Astrocyte (in vitro differentiated cells and primary cell): ENCODE measurements at places on chromosomes 16 and 17.

DNA sequence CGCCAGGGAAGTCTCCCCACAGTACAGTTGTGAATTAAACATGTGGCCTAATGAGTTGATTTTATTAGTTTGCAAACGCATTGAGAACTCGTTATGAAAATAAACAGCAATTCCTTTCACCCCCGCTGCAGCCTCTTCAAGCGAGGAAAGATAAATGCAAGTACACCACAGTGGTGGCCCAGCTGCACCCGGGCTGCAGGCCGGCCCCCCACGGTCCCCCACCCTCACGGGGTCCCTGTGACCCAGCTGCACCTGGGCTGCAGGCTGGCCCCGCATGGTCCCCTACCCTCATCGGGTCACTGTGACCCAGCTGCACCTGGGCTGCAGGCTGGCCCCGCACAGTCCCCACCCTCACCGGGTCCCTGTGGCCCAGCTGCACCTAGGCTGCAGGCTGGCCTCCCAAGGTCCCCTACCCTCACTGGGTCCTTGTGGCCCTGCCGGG lies 32.2 kb downstream of the SDK2 start:
- DNase-seq = no peak

GRCh38 chr17:3556916-3557767 lies 470 bp downstream of the TRPV3 start:
- DNase-seq = no peak

DNA sequence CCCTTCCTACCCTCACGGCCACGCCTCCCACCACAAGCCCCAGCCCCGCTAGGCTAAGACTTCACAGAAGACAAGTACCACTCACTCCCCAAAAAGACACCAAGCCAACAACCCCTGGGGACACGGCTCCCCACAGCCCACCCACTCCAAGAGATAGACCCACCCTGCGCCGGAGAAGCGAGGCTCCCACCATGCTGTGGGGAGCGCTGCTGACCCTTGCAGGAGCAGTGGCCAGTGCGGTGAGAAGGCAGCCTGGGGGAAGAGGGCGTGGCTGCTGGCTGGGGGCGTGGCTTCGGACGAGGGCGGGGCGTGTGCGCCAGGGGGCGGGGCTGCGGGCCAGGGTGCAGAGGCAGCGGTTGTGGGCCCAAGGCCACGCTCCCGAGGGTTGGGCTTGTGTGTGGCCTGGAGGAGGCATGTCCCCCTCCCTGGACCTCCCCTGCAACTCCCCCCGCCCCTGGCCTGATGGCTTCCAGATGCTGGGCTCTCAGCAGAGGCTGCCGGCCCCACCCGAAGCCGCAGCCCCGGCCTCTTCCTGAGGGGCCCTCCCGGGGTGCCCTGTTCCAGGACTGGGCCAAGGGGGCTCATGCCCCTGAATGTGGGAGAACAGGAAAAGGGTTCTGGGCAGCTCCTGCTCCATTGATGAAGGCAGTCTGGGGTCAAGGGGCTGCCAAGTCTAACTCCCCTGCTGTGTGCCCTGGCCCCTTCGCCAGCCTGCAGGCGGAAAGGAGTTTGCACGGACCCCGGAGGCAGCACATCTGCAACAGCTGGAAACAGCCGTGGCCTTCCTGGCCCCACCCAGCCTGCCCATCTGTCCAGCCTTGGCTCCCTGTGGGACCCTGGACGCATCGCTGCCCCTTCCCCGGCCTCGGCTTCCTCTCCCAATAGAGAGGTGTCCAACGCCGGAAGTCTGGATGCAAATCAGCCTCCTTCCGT lies 9.1 kb downstream of the TFAP4 start:
- no peak for DNase-seq

GRCh38 chr16:30478766-30479478 lies 6.4 kb downstream of the ITGAL start:
- no peak for DNase-seq

DNA sequence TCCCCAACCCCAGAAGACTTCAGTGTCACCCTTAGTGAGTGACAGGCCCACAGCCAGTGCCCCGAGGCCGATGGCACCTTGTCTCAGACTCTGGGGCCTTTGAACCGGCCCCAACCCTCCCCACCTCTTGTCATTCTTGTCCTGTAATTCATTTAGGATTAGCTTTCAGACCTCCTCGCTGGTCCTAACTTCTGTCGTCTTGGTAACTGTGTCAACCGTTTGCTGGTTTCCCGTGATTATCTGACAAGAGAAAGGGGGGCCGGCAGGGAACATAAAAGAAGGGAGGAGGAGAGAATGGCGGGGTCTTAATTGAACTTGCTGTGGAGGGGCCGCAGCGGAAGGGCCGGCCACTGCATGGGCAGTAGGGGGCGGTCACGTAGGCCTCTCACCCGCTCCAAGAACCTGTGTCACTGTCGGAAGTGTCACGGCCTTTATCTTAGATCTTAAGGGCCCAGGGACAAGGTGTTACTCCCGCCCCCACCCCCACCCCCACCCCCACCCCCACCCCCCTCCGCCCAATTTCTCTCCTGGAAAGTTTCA lies 46.5 kb upstream of the GSE1 start:
- no peak for DNase-seq

- no peak for DNase-seq
These were observed 21.4 kb upstream of the SPNS2 start for GRCh38 chr17:4477255-4477791.

- no peak for DNase-seq
These were observed 14.8 kb downstream of the KIF18B start for GRCh38 chr17:44932787-44933097.

- no peak for DNase-seq
These were observed 2.3 kb downstream of the DDX19A start for GRCh38 chr16:70348991-70349390.

DNA sequence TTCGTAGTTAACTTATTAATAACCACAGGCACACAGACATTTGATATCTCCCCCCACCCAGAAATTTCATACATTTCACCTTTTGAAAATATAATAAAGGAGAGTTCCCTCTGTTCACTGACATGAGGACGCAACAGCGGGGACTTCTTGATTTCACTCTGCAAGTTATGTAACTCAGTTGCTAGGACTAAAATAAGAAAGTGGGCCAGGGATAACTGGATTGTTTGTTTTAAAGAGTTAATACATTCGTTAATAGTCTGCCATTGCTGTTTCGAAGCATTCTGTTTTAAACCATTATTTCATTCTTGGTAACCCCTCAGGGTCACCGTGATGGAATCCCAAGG lies 1.2 kb downstream of the RHOT1 start:
- no peak for DNase-seq

- no peak for DNase-seq
These were observed 683.5 kb downstream of the MAF start for GRCh38 chr16:78916928-78917545.

DNA sequence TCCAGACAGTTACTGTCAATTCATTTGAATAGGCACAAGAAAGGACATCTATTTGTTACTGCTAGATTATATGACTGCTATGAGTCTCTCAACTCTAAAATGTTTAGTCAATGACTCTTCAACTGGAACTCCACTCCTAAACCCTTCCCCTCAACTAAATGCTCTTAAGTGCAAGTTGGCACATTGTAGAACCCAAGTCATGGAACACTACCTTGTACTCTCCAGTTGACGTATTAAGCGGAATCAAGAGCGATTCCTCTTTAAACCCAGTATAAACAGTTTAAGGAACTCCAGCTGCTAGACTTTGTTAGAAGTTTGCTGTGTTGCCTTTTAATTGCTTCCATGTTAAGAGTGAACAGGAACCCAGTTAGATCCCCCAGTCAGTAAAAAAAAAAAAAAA lies 44.6 kb downstream of the STH start:
- DNase-seq = no peak

GRCh38 chr17:72343911-72344310 lies 223.1 kb downstream of the SOX9 start:
- DNase-seq = peak; percentile 65

GRCh38 chr17:7042501-7043181 lies 1.3 kb downstream of the SLC16A11 start:
- DNase-seq = no peak

DNA sequence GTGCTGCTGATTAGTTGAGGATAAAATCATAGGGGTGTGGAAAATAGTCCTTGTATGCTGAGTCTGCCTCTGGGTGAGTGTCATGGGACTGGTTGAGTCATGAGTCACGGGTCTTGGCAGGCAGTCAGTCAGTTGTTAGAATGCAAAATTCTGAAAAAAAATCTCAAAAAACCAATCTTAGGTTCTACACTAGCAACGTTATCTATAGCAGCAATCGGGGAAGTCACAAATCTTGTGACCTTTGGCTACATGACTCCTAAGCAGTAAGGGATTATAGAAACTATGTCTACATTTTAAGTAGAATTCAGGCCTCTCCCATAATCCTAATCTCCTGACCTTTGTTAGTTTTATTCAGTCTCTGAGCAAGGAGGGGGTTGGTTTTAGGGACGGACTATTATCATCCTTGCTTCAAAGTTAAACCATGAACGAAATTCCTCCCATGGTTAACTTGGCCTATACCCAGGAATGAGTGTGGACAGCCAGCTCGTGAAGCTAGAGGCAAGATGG lies 18.0 kb upstream of the PMFBP1 start:
- DNase-seq = peak; percentile 70

GRCh38 chr16:15403392-15403995 lies 7.9 kb downstream of the MPV17L start:
- no peak for DNase-seq

DNA sequence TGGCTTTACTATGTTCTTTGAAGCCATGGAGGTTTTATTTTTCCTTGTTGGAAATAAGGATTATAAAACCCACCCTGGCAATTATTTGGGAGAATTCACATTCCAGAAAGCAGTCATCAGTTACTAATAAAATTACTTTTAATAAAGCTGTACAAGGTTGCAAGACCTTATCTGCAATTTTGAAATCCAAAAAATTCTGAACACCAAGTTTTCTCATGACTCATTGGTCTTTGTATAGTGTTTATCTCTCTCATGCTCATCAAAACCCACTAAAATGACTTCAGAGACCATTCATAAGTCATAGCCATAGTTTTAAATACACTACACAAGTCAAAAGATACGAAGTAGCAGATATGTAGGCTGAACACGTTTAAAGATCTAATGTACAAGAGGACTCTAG lies 6.0 kb upstream of the KRT38 start:
- DNase-seq = peak; percentile 88

DNA sequence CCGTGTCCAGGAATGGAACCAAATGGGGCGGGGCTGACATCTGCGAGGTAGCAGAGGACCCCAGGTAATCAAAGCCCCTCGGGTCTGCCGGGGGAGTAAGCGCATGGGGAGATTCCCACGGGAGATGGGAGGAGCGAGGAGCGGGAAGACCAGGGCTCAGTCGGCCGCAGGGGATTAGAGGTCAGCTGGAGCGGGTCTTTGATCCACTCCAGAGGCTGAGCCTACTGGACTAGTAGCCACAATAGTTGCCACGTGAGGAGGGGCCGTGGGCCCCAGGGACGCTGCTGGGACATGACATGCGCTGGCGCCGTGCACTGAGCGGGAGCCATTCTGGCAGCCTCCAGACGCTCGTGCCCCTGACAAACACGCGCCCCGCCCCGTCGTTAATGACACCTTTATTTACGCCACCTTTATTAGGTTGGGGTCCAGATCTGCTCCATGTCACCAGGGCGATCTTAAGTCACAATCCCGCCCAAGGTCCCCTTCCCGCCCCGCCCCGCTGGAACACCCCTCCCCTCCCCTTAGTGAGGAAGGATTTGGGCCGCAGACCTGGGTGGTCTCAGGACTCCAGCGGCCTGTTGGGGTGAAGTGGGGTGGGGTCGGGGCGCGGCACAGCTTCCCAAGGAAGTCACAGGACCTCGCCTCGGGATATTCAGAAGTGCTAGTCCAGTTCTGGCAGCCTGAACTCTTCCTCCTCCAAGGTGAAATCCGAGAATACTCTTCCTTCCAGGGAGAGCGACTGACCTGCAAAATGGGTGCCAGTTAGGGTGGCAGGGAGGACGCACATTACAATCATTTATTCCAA lies 15.0 kb downstream of the PPY start:
- no peak for DNase-seq

DNA sequence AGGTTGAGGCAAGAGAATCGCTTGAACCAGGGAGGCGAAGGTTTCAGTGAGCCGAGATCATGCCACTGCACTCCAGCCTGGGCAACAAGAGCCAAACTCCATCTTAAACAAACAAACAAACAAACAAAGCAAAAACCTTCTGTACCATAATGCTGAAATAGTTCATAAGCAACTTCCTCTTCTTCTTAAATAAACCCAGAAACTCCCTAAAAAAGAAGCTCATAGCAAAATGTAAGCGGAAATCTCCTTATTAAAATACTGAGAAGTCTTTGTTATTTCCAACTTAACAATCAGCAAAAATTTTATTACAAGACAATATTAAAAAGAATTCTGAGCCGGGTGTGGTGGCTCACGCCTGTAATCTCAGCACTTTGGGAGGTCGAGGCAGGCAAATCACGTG lies 82.8 kb downstream of the FBXL20 start:
- no peak for DNase-seq
